HuH-7 (cell line): ENCODE measurements at places on chromosomes 12 and 14.

- DNase-seq: no peak
Observed at GRCh38 chr12:104873374-104873773, 84.7 kb downstream of the SLC41A2 start.

GRCh38 chr12:64412459-64412858 lies 8.3 kb downstream of the XPOT start:
- DNase-seq: no peak

DNA sequence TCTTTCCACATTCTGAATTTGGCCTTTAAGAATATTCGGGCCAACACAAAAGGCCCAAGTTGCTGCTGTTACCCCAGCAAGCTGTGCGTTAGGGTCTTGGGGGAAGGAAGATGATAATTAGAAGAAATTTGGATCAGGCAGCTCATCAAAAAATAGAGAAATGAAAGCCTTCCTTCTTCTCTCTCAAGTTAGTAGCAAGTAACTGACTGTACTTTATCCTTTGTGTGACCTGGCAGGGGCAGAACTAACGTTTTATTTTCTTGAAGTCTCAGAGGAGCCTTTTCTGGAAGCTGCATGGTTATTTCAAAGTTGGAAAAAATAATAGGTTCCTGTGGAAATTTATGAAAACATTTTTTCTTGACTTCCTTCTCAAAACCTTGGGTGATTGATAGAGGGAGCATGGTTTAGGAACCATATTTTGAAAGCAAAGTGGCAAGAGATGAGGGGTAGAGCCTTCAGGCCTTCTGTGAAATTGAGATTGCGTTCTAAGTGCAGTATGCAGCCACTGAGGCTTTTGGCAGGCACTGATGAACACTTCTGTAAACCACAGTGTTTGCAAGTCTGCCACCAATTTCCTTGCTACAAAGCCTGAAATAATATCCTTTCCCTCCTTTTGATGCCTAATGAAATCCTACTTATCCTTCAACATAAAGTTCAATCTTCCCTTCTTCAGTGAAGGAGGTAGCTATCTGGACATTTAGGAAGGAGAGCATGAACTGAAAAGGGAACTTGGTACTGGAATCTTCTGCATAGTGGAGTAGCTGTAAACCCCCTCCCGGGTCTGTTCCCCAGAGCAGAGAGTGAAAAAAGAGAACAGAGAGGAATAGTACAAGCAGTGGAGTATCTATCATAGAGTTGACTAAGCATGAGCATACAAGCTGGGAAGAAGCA lies 123.2 kb downstream of the FGD4 start:
- DNase-seq: no peak

DNA sequence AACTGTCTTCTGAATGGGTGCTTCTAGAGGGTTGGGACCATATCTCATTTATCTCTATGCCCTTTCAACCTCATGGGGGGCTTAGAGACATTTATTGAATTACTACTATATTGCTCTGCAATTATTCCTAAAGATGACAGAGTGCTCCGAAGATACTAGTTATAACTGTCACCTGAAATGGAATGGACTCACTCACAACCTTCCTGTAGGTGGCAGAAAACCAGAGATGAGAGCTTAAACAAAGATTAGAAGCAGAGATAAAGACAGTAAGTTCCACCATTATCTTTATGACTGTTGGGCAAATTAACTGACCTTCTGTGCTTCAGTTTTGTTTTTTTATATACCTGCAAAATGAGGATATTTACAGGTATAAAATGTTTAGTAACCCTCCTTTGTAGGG lies 31.5 kb upstream of the GTF2A1 start:
- no peak for DNase-seq

GRCh38 chr14:19902409-19902808 lies 18.0 kb upstream of the OR4K5 start:
- no peak for DNase-seq

DNA sequence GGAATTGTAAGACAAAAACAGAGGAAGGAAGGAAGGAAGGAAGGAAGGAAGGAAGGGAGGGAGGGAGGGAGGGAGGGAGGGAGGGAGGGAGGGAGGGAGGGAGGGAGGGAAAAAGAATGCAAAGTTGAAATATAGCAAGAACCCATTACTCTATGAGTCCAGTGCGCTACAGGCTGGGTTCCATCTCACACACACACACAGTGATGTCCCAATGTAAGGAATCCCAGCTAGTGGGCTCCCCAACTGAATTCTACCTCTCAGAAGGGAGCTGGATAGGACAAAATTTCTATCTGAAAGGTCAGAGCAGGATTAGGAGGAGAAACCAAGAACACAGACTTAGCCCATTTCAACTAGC lies 173.4 kb downstream of the DAD1 start:
- no peak for DNase-seq

DNA sequence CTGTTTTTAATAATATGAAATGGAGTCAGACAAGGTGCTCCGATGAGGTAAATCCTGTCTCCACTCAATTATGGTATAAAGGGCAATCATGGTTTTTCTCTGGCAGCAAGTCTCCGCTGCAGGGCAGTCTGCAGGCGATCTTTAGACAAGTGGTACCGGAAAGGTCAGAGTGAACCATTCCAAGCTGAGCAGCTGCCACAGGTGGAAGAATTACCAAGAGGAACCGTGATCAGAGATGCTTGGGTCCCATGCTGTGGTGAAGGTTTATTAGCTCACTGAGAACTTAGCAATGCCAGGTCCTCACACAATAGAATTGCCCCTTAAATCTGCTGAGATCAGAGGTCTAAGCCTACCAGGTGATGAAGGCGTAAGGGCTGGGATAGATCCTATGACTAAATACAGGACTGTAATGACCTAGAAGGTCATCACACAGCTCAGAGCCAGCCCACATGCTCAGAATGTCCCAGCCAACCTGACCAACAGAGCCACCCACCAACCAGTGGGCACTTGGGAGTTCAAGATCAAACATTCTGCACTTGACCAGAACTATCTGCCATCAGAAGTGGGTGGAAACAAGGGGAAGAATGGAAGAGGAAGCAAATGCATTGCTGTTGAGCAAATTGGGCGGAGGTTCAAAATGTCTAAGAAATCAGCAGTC lies 175.2 kb upstream of the BCL2L14 start:
- no peak for DNase-seq

GRCh38 chr12:57139796-57140649 lies 7.4 kb downstream of the LRP1-AS start:
- no peak for DNase-seq

DNA sequence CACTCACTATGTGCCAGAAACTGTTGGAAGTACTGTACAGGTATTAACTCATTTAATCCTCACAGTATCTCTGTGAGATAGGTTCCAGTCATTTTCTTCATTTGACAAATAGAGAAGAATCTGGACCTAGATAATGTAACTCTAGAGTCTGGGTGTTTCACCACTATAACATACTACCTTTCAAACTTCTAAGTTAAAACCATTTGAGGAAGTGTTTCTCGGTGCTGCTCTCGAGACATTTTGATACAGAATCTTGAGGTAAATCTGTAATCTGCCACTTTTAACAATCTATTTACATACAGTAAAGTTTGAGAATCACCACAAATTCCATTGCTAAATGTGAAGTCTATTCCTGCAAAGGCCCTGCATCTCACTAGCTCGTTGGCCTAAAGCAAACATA lies 8.8 kb downstream of the OLR1 start:
- DNase-seq: no peak

- no peak for DNase-seq
Observed at GRCh38 chr14:79972230-79972629, 239.1 kb downstream of the DIO2 start.

GRCh38 chr12:49887536-49888401 lies 15.9 kb downstream of the FAIM2 start:
- no peak for DNase-seq

DNA sequence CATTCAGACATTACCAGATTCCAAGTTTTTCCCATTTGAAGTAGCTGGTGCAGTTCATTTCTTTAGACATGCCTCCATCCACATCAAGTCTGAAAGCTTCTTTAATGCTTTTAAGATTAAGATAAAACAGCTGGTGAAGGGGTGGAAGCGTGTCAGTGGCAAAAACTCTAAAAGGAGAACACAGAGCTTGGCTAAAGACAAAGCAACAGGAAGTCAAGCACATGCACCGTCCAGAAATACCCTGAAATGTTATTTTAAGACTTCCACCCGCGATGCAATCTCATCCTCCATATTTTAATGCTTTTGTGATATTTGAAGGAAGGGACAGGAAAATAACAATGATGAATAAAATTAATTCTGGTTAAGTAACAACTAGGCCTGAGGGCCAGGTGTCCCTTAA lies 31.8 kb downstream of the PPM1H start:
- no peak for DNase-seq

GRCh38 chr12:46516933-46517578 lies 144.5 kb upstream of the SLC38A2 start:
- no peak for DNase-seq

- DNase-seq: no peak
Observed at GRCh38 chr14:64919618-64920017, 5.4 kb downstream of the CHURC1 start.

- DNase-seq: no peak
Observed at GRCh38 chr14:91906374-91906773, 39.0 kb upstream of the TC2N start.

DNA sequence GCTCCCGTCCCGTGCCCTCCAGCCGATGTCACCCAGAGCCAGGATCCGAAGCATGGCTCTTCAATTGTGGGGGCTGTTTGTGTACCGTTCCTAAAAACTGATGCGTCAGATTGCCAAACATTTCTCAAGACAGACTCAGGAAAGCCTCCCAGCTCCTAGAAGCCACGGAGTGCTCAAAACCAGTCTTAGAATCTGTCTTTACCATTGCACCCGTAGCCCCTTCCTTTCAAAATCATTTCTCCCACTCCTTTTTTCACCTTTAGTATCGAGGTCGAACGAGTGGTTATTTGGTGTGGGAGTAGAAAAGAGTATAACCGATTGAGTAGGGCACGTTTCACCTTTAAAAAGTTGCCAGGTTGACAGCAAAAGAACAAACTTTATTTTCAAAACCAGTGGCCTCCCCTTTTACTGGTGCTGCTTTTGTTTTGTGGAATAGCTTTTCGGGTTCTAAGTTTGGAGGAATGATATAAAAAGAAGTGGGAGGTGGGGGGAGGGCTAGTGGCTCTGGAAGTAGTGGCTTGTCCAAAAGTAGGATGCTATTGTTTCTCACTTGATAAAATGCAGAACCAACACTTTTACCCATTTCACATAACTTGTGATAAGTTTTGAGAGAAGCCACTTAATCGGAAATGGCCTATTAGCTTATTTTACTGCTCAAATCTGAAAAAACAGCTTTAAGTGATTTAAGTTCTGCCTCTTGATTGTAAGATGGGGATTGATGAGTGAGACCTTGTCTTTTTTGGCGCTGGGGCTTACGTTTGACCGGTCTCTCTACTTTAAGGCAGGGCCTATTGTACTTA lies 803 bp downstream of the STK38L start:
- DNase-seq: no peak

DNA sequence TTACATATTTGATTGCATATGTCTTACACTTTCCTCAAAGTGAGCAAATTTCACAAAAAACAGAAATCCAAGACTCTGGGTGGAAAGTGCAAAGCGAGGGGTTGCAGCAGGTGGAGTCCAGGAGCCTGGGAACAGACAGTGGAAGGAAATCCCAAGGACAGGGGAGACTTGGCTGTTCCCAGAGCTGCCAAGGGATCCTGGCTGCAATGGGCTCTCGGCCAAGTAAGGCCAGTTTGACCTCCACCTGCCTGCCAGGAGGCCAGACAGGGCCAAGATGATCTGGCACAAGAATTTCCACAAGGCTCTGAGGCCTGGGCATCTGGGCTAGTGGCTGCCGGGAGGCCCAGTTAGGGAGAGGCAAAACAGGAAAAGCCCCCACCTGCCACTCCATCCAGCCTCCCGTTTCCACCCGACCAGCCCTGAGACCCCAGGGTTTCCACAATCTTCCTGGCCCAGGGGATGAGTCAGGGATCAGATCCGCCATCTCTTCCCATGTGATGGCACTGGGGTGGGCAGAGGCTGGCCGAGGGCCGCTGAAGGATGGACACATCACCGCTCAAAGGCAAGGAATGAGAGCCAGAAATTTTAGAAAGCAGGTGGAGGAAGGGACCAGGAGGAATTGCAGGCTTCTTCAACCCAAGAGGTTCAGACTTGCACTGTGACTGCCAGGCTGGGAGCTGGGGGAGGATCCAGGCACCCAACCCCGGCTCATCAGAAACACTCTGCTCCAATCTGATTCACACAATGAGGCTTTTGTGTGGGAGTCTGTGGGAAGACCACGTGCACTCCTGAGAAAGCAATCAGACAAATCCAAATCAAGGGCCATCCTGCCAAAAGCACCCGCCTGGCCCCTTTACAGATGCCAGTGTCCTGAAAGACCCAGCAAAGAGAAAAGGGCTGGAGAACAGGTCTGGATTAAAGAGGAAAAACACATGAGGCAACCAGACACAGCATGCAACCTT lies 16.3 kb downstream of the SCARB1 start:
- no peak for DNase-seq

- no peak for DNase-seq
Observed at GRCh38 chr12:120480211-120480610, 10.7 kb upstream of the SRSF9 start.

DNA sequence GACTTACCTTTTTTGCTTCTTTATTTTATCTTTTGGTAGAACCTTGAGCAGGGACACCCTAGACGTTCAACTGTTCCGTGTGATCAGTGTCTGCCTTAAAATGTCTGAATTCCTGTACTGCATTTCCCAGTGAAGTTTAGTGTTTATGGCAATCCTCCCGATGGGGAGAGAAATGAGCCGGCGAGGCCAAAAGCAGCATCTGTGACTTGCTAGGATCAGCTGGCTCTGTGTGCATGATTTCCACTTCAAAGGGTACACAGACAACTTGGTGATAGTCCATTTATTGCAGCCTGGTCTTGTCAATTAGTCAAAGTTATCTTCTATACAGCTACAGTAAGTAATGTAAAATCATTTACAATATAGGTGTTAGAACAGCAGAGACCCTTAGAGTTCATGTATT lies 768.5 kb downstream of the DIO2 start:
- no peak for DNase-seq

GRCh38 chr12:24993793-24994192 lies 44.9 kb upstream of the BCAT1 start:
- DNase-seq: no peak

DNA sequence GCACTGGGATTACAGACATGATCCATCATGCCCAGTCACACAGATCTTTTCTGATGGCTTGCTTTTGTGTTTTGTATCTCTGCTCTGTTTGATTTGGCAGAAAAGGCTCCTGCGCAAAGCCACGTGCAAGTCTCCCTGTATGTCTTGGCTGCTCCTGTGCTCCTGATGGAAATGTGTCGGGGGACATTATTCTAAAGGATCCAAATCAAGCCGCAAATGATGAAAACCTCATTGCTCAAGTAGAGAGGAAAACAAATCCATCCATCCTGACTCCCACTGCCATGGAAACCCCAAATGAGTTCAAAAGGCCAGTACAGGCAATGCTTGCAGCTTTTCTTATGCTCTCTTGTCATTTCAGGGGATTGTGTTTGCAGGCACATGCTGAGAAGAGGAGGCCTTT lies 93.8 kb downstream of the NDUFA12 start:
- DNase-seq: no peak

GRCh38 chr14:71011479-71011878 lies 104.2 kb downstream of the PCNX1 start:
- no peak for DNase-seq
